Aorta (tissue), 5 donors: ENCODE measurements at places on chromosomes 16 and 17.
A peak's percentile ranks its signal among the peaks of the same experiment; 100 is the strongest.

DNA sequence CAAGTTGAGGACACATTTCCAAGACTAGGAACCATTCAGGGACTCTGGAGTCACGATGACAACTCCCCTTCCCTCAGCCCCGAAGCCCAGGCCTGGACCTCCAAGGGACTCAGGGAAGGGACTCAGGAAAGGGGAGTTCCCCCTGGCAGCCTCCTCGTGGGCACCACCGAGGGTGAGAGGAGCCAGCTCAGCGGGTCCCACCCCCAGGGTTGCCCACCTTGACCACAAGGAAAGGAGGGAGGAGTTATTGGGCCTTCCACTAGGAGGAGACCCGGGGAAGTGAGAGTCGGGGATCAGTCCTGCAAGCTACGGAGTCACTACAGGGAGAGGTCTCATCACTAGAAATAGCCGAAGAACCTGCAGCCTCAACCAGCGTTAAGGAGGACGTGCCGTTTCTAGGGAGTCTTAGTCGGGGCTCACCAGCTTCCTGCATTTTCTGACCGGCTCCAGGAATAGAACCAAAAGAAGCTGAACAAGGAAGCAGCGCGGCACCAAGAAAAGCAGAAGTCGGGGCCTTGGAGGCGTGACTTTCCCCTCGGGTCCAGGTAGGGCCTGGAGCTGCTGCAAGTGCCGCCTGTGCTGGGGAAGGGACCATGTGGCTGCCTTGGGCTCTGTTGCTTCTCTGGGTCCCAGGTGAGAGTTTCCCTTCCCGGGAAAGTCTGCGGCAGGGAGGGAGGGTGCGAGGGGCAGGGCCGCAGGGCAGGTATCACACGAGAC, at the start of gene CD300A:
CD300A (plus strand) TSS at position 524 of the 717 bp plus-strand sequence; CDS start at position 594, 70 bp downstream.
- no peak for DNase-seq

DNA sequence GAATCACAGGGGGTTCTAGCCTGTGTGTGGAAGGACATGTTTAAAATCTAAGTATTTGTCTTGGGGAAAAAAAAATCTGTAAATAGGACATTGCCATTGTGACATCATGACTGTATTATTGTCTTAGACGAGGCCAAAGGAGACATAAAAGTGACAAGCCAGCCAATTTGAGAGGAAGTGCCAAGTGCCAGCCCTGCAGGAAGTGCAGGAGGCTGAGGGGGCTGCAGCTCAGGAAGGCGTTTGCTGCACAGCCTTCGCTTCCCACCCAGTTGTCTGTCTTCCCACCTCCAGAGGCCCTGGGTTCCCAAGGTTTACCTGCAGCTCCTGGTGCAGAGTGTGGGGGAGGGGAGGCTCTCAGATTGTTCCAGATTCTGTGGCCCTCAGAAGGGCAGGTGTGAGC, 1.3 kb downstream of the ADCY7 start:
- DNase-seq = peak; percentile 43

DNA sequence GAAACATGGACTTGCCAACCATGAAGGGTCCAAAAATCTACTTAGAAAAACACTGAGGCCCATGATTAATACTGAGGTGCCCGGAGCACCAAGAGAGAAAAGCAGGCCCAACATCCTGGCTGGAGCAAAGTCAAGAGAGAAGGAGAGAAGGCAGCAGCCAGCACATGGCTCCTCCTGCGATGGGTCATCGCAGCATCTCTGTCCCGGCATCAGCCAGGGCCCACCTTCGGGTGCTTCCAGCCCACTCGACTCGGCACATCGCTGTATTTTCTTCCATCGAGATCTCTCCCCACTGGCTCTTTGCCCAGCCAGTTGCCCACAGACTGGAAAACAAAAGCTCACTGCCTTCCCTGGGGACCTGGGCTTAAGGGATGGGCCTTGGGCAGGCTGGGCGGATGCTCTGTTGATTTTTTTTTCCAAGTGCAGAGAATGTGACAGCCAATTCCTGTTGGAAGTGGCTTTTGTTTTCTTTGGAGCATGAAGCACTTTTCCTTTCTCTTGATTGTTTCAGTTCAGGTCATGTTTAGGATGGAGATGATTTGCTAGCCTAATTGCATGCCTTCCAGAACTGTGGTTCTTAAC, 58.1 kb downstream of the CYB5B start:
- peak; percentile 85 for DNase-seq

- no peak for DNase-seq
Measured at GRCh38 chr17:71527311-71527710, 593.5 kb upstream of the SOX9 start.

DNA sequence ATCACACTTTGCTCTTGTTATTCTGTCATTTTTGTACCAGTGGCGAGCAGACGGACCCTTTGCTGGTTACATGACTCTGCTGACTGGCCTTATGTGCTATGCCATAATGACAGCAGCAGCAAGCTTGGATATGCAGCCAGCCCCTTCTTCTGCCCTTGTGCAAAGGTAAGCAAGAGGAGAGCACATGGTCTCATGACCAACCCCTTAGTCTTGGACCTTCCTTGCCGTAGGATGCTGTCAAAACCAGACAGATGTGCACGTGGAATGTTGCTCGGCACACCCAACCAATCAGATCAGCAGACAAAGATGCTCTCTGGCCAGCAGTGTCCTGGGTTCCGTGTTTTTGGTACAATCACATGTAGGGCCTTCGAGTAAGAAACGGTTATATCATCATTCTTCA, 4.8 kb upstream of the N4BP1 start:
- DNase-seq = no peak

GRCh38 chr16:64168371-64168770, 953.5 kb downstream of the CDH11 start:
- no peak for DNase-seq
